ENCODE measurements at places on chromosomes 13 and 19.

- no peak for DNase-seq
These were observed 127.8 kb upstream of the SPATA13 start for GRCh38 chr13:24032674-24033073.

DNA sequence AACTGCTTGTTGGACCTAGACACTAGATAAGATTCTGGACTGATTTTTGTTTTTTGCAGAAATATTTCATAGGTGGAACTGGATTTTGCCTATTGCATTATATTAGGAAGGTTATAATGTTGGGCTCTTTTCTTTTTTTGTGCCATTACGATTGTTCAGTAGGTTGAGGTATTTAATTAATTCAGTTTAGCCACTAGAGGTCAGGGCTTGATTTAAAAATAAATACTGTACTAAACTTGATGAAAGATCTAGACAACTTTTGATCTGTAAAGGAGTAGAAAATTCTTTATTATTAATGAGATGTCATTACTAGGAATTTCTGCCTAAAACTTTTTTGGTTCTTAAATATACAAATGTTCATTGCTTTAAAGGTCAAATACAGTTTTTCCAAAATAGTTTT lies 15.2 kb upstream of the SUPT20H start:
- no peak for DNase-seq

DNA sequence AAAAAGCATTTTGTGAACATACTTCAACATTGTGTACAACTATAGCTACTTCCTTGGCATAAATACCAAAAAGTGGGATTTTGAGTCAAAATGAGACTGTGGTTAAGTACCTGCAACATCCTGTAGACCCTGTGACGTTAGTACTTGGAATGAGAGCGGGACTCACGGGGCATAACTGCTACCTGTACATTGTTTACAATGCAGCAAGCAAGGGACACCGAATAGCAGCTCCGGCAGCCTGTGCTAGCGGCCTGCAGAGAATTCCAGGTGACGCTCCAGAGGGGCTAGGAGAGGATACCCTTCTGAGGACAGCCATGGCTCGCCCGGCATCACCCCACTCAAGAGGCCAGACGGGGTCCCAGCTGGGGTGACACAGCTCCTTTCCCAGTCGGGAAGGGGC lies 824 bp upstream of the ZNF331 start:
- DNase-seq, result no peak

DNA sequence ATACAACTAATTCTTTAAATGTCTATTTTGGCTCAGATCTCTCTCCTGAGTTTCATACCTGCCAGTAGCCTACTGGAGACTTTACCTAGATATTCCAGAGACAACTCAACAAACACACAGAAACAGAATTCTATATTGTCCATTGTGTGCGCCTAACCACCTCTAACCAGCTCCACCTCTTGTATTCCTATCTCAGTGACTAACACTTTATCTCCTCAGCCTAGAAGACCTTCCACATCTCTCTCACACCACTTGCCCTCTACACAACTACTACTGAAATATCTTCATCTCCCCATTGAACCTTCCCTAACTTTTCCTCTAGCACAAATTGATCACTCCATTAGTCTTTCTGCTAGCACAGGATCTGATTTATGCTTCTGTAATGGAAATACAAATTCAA lies 6.7 kb downstream of the VWA8 start:
- DNase-seq, result no peak

GRCh38 chr19:51123381-51123800 lies 1.3 kb upstream of the SIGLEC9 start:
- peak; percentile 31 for DNase-seq

DNA sequence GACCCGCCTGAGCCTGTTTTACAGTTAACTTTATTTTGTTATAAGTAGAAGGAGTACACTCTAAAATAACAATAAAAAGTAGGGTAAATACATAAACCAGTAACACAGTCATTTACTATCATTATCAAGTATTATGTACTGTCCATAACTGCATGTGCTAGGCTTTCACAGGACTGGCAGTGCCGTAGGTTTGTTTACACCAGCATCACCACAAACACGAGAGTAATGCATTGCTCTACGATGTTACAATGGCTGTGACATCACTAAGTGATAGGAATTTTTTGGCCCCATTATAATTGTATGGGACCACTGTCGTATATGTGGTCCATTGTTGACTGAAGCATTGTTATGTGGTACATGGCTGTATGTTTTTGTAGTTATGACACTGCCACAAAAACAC lies 41.3 kb upstream of the SLC7A9 start:
- no peak for DNase-seq

DNA sequence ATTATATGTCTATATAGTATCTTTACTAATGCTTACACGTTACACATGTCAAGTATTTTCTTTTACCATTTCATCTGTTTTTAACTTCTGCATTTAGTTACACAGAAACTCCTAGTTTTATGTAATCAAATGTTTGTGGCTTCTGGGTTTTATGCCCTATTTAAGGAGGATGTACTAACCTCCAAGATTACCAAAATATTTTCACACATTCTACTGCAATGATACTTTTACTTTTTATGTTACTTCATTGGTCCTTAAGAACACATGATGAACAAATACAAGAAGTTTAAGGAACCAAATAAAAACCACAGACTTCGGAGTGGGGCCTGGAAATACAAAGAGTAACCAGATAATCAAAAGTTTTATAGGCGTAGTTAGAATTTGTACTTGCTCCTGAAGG lies 37.2 kb downstream of the ZC3H13 start:
- no peak for DNase-seq

- no peak for DNase-seq
These were observed 47.0 kb downstream of the FOXO1 start for GRCh38 chr13:40619479-40619814.

- no peak for DNase-seq
These were observed 29.6 kb downstream of the GJA3 start for GRCh38 chr13:20131057-20131832.

DNA sequence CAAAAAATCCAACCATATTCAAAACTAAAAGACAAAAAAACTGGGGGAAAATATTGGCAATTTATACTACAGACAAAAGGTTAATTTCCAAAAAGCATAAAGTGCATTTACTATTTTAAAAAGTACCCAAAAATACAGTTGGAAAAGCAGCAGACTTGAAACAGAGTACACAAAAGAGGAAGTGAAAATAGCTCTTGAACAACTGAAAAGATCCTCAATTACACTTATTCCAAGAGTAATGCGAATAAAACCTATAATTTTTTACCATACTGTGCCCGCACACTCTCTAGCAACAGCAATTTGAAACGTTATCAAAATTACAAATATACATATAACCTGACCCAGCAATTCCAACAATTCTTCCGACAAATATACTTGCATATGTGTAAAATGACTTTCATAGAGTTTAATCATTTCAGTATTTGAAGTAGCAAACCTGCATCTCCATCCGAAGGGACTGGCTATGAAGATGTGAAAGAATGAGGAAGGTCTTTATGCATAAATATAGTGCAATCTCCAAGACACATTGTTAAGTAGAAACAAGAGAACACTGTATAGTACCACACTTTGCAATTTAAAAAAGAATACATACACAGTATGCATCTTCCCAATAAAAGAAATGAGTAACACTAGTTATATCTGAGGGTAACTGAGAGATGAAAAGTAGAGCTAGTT lies 25.4 kb downstream of the ALG5 start:
- no peak for DNase-seq

GRCh38 chr13:63873936-63874335 lies 2458.3 kb upstream of the PCDH20 start:
- DNase-seq, result no peak

- DNase-seq, result peak; percentile 59
These were observed 14.7 kb downstream of the UBAC2 start for GRCh38 chr13:99215184-99215830.

GRCh38 chr13:113802090-113802531 lies 43.1 kb downstream of the TMEM255B start:
- DNase-seq, result no peak

GRCh38 chr19:835210-835810 lies 5.5 kb upstream of the PRTN3 start:
- no peak for DNase-seq

- no peak for DNase-seq
These were observed 1.1 kb upstream of the EPN1 start for GRCh38 chr19:55673889-55674288.

DNA sequence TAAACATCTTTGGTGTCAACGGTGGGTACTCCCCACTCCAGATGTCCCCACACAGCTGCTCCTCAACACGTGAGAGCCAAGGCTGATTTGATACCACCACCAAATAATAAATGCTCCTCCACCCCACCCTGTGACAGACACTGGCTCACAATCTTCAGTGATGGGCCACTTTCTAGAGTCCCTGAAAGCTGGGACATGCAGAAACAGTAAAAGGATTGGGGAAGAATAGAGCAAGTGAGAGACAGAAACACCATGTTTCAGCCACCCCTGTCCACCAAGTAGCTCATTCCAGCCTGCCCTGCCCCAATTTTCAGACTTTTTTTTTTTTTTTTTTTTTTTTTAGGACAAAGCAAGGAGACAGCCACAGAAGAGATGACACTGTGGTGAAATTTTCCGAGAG lies 1.6 kb downstream of the SLC46A3 start:
- no peak for DNase-seq
